Gastroesophageal sphincter (tissue), 4 donors: ENCODE measurements at places on chromosomes 1 and 21. TPM values are rescaled to one million over a fixed set of nuclear protein-coding genes. Genes with fewer than 3 reads are reported as not detected.

The BSND gene
- total RNA-seq = not detected

GRCh38 chr21:37462087-37462861, 95.7 kb downstream of the DYRK1A start:
- no peak for ATAC-seq

- no peak for ATAC-seq
Observed at GRCh38 chr1:106675558-106675957, 380.9 kb upstream of the PRMT6 start.

GRCh38 chr21:45999581-46000181, 18.1 kb downstream of the COL6A1 start:
- no peak for ATAC-seq

DNA sequence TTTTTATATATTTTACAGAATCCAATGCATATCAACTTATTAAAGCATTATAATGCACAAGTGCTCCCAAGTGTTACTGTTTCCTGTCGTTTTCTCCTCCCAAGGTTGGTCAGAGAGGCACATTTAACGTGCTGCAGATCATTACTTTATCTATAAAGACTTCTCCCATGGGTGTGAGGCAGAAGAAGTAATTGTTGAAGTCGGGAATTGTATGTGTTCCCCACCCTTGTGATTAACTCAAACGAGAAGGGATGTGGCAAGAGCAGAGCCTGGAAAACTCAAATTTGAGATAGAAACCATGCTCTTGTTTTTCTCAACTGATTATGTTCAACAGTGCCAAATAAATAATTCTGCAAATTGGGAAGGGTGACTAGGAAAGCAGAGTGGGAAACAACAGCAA, 412.5 kb upstream of the ADAMTS5 start:
- ATAC-seq = peak; percentile 31

The CA6 gene
- total RNA-seq = not detected

DNA sequence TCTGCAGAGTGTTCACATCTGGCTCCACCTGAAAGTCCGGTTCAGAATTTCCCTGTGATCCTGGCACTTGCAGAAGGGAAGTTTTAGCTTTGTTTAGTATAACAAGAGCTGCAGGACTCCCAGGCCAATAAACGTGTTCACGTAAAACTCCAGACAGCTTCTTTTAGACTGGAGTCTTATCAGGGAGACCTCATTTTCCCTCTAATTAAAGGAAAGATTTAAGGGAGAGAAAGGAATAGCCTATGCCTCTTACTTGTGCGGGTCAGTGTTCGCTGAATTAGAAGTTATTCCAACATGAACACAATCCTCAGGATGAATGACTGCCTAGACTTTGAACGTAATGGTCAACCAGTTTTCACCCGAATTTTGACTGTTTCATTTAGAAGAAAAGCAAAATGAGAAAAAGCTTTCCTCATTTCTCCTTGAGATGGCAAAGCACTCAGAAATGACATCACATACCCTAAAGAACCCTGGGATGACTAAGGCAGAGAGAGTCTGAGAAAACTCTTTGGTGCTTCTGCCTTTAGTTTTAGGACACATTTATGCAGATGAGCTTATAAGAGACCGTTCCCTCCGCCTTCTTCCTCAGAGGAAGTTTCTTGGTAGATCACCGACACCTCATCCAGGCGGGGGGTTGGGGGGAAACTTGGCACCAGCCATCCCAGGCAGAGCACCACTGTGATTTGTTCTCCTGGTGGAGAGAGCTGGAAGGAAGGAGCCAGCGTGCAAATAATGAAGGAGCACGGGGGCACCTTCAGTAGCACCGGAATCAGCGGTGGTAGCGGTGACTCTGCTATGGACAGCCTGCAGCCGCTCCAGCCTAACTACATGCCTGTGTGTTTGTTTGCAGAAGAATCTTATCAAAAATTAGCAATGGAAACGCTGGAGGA, 202.1 kb upstream of the SGIP1 start:
- peak; percentile 59 for ATAC-seq

DNA sequence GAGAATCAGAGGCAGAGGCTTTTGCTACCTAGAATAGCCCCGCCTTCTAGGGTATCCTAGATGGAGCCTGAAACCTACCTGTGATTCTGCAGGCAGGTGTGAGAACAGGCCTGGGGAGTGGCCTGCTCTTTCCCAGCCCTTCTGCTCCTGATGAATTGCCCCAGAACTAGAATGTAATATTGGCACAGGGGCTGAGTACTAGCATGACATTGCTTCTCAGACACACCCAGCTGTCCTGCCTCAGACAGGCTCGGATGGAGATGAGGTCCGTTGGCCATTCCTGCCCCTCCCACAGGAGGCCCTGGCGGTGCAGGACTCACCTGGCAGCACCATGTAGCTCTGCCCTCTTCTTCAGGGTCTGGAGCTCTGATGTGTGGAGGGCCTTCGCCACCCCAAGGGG, 237.6 kb downstream of the GRIK3 start:
- no peak for ATAC-seq

DNA sequence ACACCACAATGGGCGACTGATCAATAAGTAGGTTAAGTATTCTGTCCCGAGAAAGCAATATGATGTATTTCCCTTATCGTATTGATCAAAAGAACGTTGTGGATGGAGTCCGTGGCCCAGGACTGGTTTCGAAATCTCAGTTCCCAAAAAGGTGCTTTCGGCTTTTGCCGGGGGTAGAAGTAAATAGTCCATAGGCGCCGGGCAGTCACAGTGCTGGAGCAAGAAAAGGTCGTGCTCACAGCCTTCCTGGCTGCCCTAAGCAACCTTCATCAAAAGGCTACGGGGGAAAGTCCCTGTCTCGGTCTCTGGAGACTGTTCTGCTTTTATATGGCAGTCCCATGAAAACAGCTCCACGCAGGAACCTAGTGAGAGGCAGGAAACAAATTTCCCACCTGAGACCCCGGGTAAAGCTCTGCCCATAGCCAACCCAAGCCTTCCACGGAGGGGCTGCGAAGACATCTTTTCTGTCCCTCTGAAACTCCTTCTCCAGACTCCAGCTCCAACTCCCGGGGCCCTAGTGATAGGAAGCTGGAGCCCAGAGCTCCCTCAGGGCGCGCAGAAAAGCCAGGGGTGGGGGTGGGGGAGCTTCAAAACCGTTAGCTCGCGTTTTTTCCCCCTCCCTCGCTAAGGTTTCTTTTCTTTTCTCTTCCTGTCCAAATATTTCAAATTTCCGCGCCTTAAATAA, 7.0 kb downstream of the CDKN2C start:
- peak; percentile 46 for ATAC-seq

DNA sequence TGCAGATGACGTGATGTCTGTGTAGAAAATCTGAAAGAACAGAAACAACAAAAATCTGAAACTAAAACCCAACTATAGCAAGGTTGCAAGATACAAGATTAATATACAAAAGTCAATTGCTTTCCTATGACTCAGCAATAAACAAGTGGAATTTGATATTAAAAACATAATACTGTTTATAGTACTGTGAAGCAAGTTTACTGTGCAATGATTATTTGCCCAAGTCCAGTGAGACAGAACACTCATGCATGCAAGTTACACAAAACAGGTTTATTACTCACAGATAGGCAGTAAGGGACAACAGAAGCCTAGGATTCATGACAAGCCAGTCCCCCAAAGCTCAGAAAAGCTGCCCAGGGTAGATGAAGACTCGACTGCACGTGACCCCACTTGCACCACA, 62.4 kb upstream of the RAB4A start:
- no peak for ATAC-seq

- ATAC-seq = no peak
Observed at GRCh38 chr1:64920941-64921589, 45.3 kb downstream of the JAK1 start.

DNA sequence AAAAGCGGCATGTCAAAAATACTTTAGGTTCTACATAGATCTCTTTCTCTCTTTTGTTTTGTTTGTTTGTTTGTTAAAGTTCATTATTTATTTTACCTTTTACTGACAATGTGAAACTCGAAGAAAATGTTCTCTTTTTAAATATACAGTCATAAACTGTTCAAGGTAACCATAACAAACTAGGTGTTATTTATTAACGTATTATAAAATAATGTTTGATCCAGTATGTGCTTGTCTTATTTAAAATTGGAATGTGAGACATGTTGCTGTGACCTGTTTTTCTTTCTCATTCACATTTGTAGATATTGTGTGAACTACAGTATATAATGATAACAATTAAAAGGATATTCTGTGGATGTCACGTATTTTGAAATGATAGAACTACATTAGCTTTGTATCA, 5.9 kb upstream of the LEPR start:
- ATAC-seq = no peak

DNA sequence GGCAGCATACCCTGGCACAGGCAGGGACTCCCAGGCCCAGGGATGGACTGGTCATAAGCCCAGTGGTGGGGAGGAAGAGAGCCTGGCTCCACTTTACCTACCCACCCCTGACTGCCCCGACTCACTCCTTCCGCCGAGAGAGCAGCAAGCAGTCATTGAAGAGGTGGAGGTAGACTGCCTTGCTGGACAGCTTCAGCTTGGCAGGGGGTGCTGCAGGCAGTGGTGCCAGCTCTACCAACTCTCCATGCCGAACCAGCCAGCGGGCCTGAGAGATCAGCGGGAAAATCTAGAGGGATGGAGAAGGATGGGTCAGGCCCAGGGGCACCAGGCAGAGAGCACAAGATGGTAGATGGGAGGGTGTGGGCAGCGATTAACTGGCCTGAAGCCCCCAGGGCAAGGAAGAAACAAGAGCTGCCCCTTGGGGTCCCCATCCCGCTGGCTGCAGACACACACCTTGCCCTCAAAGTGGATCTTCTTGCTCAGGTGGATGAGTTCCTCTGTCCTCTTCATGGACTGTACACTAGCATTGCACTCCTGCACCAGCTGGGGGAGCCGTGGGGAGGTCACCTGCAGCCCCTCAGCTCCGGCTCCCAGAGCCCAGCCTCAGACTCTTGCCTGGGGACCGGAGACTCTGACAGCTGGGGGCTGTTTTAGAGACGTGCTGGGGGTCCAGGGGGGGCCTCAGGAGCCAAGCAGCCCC, 7.7 kb downstream of the ARHGEF19 start:
- no peak for ATAC-seq

GRCh38 chr1:168628807-168629206, 52.4 kb downstream of the XCL1 start:
- no peak for ATAC-seq

- no peak for ATAC-seq
Observed at GRCh38 chr1:6265151-6265550, 4.3 kb upstream of the GPR153 start.

DNA sequence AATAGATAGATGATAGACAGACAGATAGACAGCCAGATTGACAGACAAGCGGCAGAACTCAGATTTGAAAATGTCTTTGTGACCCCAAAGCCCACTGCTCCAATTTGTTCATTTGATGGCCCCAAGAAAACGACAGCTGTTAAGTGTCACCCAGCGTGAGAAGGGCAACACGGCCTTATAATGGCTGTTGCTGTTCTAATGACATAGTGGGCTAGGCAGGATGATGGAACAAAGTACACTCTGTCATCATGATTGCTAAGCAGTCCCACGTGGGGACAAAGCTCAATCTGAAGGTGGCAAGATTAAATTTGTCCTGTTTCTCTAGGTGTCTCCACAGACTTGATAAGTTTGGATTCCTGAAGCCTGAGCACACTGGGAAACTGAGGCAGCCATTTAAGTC, 112.9 kb downstream of the DAB1 start:
- no peak for ATAC-seq

- no peak for ATAC-seq
Observed at GRCh38 chr1:190001187-190001586, 476.5 kb downstream of the BRINP3 start.

DNA sequence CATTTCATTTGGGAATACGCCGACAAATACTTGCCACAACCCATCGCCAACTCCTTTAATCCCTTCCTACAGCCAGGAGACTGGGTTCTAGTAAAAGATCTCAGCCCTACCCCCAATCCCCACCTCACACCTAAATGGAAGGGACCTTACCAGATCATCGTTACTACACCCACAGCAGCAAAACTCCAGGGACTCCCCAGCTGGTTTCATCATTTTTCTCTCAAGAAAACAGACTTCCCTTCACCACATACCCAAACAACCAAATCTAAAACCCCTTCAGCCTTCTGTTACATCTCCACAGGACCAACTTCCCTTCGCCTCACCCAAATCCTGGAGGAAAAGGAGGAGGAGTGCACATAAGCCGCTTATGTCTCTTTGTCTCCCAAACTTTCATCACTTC, 23.7 kb upstream of the SLC2A5 start:
- ATAC-seq = no peak

DNA sequence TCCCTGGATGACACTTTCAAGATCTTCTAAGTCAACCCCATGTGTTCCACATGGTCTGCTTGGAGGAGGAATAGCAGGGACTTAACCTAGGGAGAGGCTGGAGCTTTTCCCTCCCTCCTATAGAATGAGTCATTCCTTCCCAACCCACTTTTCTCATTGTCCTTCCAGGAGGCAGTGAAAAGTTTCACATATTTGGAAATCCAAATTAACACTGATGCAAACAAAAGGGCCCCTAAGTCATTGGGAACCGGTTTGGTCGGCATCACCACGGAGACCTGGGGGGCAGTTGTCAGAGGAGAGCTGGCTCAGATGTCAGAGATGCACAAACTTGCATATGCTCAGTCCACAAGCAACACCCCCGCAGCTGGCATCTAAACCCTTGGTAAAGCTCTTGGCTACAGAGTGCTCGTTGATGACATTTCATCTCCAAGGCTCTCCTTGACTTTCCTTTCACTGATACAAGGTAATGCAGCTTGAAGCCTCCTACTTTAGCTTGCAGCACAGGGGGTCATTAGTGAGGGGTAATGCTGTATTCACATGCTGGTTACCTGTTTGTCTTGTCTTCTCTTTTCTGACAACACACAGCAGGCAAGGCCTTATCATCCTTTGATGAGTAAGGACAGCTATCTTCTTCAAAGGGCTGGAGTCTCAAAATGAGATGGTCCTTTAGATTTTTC, 12.3 kb upstream of the LRRC8D start:
- ATAC-seq = no peak

DNA sequence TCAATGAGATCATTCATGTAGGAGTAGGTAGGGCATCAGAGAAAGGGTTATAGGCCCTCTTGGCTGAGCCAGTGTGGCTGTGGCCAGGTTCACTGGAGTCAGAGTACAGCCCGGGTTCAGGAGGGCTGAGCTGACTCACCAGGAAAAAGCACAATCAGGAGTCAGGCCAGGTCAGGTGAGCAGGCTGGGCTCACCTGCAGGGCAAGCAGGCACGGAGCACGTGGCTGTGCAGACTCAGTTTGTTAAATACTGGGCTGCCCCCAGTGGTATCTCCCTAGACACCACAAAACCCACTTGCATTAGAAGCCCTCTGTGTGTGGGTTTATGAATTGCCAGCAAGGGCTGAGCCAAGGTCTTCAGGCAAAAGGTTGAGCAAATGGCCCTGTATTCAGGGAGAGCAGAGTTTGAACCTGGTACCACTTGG, 122.1 kb upstream of the SERBP1 start:
- ATAC-seq = no peak

DNA sequence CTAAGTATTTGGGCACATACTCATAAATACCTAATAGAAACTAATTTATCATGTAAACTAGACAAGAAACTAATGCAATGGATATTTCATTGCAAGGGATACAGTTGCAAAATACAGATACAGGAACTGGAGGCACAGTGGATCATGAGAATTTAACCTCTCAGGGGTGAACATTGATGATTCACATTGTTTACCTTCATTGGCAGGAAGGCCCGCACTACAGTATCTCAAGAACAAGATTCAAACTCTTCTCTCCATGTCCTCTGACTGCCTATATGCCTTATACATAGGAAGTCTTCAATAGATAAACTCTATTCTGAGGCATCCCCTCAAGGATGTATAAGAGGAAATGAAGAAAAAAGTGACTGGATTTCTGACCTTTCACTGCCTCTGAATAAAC, 18.4 kb upstream of the PTBP2 start:
- no peak for ATAC-seq

GRCh38 chr1:27650539-27651175, 15.7 kb upstream of the FGR start:
- ATAC-seq = peak; percentile 84

The SPRR4 gene
- total RNA-seq = not detected

- no peak for ATAC-seq
Observed at GRCh38 chr21:40723317-40723716, 123.6 kb downstream of the DSCAM start.

The SLC6A9 gene
- total RNA-seq = 1.8 TPM
